ENCODE measurements at places on chromosomes 16 and 17.
A peak's percentile ranks its signal among the peaks of the same experiment; 100 is the strongest.

DNA sequence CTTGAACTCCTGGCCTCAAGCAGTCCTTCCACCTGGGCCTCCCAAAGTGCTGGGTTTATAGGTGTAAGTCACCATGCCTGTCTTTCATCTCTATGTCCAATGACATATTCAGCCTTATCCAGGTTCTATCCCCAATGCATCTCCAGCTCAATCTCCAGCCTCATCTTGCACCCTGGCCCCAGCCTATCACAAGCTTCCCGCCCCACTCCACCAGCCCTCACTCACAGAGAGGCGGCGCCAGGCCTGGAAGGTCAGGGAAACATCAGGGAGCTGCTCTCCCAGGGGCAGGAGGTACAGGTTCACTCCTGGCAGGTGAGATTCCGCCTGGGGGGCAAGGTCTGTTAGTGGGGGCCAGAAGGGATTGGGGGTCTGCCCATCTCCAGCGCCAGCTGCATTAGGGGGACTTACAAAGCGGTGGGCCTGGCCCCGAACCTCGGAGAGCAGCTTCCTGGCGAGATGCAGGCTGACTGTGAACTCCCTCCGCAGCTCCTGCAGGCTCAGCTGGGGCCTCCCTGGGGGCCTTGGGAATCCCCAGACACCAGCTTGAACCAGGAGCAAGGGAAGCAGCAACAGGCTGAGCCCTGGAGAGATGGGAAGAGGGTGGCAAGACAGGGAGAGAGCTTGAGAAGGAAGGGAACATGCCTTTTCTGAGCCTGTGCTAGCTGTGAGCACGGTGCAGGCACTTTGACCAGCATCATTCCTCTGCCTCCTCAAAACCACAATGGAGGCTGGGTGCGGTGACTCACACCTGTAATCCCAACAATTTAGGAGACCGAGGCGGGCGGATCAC, 3.0 kb downstream of the IL27 start:
- no peak for DNase-seq

- DNase-seq = no peak
These were observed 149.5 kb downstream of the TMEM132E start for GRCh38 chr17:34728771-34729310.

DNA sequence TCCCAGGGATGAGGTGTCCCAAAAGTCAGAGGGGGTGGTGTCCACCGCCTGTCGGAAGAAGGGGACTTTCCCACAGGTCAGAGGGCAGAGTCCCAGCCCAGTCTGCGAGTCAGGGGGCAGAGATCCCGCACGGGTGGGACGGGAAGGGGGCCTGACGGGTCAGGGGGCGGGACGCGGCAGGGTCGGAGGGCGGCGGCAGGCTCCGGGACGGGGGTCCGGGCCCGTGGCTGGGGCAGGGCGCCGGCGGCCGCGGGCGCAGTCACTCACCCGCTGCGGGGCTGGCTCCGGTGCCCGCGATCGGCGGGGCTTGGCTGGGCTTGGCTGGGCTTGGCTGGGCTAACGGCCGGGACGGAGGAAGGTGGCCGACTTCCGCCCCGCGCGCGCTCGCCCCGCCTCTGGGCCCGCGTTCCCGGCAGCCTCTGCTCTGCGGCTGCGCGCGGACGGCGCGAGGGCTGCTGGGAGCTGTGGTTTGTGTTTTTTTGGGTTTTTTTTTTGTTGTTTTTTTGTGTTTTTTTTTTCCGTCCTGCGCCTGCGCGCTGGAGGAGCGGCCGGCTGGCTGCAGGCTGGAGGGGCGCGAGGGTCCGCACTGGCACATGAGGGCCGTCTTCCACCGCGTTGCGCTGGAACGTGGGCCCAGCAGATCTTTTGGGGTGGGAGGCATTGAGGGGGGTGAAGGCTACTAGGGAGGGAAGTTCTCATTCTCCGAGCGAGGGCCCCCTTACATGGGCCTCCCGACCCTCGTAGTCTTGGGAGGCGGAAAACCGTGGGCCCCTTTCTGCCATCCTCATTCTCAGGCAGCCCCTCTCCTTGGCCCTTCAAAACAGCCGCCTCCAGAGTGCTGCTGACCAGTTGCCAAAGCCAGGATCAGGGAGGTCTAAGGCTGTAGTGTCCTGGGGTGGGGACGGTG, at the start of gene CANT1:
Gene CANT1, minus strand, starts transcription at position 368 of the 907 bp plus-strand sequence. CDS start 12,142 bp downstream, outside the sequence.
- peak; percentile 60 for DNase-seq

DNA sequence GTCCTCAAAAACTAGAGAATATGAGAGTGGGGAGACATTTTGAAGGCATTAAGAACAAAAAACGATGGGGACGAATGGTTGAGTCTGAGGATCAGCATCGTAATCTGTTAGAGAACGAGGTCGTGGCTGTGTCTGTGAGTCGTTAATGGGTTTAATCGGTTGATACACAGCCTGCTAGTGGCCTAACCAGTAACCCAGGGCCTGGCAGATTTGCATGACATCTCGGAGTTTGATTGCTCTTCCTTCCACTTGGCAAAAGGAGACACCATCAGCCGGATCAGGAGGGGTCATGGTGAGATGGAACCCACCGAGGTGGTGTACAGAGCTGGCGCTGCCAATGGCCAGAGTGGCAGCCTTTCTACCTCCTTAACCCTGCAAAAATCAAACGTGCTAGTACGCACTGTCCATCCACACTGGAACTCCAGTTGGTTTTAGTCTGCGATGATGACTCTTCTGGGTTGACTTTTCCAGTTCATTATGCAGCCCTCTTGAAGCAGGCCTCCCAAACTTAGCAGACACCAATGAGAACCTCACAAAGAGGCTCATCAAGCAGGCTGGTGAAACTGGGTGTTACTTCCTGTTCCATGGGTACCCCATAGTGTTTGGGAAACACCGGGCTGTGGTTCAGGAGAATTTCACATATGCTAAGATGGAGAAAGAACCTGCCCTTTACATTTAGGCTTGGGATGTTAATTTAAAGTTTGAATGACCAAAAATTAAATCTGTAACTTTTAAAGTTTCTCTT, 4.1 kb downstream of the HS3ST3B1 start:
- DNase-seq = no peak

DNA sequence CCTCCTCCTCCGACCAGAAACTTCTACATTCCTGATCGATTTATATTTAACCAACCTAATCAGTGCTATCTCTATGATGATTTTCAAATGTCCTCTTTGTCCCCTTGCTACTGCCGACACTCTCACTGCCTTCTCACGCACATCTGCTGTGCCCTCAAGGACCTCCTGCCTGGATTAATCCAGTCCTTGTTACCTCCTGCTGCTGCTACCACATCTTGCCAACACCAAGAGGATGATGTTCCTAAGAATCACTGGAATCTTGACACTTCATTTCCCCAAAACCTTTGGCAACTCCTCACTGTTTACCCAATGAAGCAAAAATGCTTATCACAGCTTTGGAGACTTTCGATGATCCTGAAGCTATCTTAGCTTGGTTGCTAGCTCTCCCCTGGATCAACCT, 287.3 kb upstream of the AXIN2 start:
- no peak for DNase-seq

- no peak for DNase-seq
These were observed 31.6 kb downstream of the NTN1 start for GRCh38 chr17:9052921-9053320.

GRCh38 chr16:2842340-2843000, 12.4 kb downstream of the ZG16B start:
- peak; percentile 32 for DNase-seq

GRCh38 chr17:78275355-78275754, 43.9 kb downstream of the TMEM235 start:
- no peak for DNase-seq

DNA sequence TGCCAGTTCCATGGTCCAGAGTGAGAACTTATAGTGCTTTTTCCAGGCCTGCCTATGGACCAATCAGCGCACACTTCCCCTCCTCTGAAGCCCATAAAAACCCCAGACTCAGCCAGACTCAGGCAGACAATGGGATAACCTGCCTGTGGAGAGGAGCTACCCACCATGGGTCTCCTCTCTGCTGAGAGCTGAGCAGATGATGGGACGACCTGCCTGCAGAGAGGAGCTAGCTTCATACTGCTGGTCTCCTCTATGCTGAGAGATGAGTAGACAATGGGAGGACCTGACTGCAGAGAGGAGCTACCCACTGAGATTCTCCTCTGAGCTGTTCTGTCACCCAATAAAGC, 144.7 kb downstream of the MYO1D start:
- no peak for DNase-seq

DNA sequence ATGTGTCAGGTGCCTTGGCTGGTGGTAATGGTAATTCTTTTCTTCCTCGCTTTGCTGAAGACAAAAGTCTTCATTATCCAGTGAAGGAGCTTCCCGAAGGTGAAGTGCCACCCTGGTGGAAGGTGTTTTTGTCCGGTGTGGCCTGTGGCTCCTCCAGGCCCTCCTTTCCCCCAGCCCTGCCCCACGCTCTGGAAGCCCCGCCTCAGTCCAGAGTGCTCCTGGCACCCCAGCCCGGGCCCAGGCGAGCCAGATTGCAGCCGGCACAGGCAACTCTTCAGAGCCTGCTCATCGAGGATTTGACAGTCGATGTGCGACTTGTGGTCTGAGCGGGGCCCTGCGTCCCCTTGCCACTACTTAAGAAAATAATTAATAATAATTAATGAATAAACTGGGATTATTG, 93.7 kb downstream of the MGAT5B start:
- no peak for DNase-seq

- DNase-seq = no peak
These were observed 1.7 kb upstream of the SLC47A1 start for GRCh38 chr17:19531780-19532501.

DNA sequence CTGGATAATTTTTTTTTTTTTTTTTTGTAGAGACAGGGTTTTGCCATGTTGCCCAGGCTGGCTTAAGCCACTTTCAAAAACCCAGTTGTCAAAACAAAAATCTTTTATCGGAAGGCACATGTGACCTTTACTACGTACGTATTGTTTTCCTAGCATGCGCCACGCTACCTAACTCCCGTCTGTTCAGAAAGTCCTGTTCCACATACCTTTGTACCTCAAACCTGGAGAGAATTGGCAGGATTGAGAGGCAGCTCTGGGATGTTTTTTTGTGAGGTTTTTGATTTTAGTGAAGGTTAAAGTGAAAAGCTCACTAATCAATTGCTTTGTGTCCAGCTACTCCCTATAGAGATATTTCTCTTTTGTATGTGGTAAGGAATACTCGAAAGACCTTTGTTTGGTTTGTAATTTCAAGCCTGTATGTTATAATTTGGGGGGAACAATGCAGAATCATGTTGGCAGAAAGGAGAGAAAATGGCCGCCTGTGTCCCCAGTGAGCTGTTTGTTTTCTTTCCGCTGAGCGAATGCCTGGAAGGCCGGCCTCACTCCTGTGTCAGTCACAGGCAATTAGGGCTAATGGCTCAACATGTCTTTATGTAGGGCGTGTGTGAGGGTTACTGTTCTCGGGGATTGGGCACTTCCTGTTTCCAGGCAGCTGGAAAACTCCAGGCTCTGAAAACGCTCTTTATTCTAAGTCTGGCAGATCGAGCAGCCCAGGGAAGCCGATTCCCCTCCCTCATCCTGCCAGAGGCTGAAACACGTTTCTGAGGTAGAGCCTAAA, 60.8 kb upstream of the CLEC18A start:
- DNase-seq = no peak

DNA sequence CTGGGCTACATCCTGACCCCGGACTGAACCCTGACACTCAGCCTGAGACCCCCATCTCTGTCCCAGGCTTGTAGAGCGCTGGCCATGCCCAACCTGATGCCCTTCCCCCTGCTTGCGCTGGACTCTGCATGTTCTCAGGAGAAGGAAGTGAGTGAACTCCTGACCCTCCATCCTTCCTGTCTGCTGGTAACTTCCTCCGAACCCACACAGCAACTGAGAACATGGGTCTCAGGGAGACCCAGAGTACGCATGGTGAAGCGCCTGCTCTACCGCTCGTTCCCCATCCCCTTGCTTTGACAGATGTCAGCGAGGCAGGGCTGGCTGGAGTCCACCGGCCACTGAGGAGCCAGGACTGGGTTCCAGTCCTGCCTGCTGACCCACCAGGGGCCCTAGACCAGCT, 6.1 kb downstream of the CAMKK1 start:
- DNase-seq = no peak

- DNase-seq = no peak
These were observed 68.1 kb upstream of the IRX5 start for GRCh38 chr16:54862529-54862928.

DNA sequence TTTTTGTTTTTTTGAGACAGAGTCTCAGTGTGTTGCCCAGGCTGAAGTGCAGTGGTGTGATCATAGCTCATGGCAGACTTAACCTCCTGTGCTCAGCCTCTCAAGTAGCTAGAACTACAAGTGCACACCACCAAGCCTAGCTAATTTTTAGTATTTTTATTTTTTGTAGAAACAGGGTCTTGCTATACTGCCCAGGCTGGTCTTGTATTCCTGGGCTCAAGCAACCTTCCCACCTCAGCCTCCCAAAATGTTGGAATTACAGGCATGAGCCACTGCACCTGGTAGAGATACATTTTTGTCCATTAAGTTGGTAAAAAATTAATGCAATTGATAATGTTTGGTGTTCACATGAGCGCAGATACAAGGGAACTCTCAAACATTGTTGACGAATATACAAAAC, 22.2 kb upstream of the SRCIN1 start:
- DNase-seq = no peak

DNA sequence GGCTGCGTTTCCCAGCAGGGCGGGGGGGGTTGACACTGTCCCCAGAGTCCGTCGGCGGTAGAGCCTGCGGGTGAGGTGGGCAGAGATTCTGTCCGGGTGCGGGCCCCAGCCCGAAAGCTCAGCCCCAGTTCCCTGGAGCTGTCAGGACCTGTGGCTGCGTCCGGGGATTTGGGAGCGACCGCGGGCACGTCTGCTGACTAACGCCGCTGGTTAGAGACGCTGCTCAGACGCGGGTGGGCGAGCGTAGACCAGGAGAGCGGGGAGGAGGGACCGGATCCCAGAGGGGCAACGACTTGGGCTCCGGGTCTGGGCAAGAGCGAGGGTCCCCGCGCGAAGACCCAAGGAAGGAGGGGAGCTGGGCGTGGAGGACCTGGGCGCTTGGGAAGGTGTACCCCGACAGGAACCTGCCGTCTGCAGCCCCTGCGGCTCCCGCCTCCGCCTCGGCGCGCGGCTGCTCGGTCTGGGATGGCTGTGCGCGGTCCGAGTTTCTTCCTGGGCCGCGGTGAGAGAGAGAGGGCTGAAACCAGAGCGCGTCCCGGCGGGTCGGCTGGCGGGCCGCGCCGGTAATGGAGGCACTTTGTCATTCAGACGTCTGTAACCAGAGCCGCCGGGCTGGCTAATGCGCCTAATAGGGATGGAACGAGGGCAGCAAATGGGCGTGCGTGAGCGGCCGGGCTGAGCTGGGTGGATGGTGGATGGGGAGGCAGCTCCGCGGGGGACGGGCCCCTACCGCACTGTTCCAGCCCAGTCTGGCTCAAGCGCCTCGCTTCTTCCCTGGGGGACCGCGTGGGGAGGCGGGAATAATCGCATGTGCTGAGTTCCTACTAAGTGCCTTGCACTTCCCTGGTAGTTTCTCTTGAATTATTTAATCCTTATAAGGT, 2.3 kb downstream of the NGFR start:
- DNase-seq = no peak

GRCh38 chr16:593406-593805, 3.5 kb downstream of the RAB40C start:
- DNase-seq = no peak

GRCh38 chr17:19461116-19461515, 50.1 kb downstream of the RNF112 start:
- DNase-seq = no peak

- DNase-seq = no peak
These were observed 260.7 kb upstream of the CA10 start for GRCh38 chr17:52419229-52419641.

Measured in stimulated activated CD4-positive, alpha-beta T cell treated with anti-CD3 and anti-CD28 coated beads, Interleukin-1b, Interleukin-23, amount 100 ng/mL, for 1 hour (primary cell).